Heart left ventricle (tissue), 16 donors: ENCODE measurements at places on chromosomes 2 and 18. TPM values are rescaled to one million over a fixed set of nuclear protein-coding genes. Genes with fewer than 3 reads are reported as not detected.

The MALL gene
- polyA plus RNA-seq, result 13.6 TPM

The FAM237A gene
- polyA plus RNA-seq, result not detected

The SKA1 gene
- polyA plus RNA-seq, result 0.11 TPM

The KHK gene
- 1.3 TPM for polyA plus RNA-seq

The SERPINB4 gene
- polyA plus RNA-seq, result not detected
